NCI-H2227 treated with DMSO at 0.1 percent for 48 hours (cell line): ENCODE measurements at places on chromosomes 1 and 21.

DNA sequence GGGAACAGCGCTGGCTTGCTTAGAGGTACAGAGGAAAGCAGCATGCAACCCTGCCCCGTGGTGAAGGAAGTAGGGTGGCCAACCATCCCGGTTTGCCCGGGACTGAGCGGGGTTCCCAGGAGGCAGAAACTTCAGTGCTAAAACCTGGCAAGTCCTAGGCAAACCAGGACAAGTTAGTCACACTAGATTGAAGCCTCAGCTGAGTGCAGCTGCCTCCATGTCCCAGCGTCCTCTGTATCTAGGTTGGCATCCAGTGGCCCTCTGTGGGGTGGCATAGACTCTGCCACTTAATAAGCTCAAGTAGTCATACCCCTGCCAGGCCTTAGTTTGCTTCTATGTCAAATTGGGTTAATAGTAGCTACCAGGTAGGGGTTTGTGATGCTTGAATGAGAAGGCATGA lies 67.1 kb downstream of the ATP2B4 start:
- no peak for DNase-seq

DNA sequence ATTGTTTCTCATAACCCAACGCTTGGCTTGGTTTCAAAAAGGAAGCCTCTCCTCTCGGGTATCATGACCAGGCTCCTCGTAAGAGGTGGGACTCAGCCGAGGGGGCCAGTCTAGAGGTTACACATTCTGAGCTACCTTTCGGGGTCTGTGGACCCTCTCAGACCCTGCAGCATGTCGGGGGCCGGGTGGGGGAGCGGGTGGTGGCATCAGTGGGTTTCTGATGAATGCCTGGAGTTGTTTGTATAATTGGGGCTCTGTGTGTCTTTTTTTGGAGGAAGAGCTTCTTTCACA lies 229.3 kb downstream of the CAMTA1 start:
- no peak for DNase-seq

DNA sequence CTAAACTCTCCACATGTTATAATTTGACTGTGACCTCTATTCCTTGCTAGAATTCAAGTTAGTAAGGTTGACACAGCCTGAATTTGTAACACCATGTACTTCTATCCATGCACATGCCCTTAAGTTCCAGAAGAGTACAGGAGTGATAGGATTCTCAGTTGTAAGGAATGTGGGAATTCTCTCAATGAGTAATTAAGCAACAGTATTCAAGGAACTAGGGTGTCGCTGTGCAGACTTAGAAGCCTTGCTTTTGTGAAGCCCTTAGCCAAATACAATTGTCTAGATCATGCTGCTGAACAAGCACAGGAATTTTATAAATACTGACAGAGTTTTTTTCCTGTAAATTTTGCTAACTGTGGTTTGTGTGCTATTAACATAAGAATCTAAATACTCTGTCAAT lies 276.3 kb upstream of the PTBP2 start:
- DNase-seq: no peak

- peak; percentile 26 for DNase-seq
These were observed at the start of gene PADI2 for GRCh38 chr1:17119076-17119772. Gene PADI2, minus strand, starts transcription at chr1:17119451. Its CDS starts 80 bp downstream, at chr1:17119371.

DNA sequence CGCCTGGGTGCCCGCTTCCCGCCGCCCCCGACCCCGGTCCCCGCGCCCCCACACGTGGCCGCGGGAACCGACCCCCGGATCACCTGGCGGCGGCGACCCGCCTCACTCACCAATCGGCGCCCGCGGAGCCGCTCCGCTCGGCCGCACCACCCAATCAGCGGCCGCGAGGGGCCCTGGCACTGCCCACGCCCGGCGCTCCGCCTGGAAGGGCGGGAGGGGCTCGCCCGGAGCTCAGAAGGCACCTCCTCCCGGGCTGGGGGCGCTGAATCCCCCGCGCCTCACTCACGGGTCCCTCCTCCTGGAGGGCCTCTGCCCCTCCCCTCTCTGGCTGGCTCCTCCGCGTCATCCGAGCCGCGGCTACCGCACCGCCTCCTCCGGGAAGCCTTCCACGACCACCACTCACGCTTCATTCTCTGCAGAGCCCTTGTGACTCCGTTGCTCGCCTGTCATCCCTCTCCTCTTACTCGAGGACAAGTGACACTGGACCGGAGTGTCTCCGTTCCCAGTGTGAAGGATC lies 374 bp downstream of the SH2D5 start:
- DNase-seq: peak; percentile 45

GRCh38 chr1:152645146-152645545 lies 18.0 kb upstream of the LCE2D start:
- DNase-seq: no peak

- no peak for DNase-seq
These were observed 46.0 kb upstream of the PLA2G4A start for GRCh38 chr1:186782791-186783190.

DNA sequence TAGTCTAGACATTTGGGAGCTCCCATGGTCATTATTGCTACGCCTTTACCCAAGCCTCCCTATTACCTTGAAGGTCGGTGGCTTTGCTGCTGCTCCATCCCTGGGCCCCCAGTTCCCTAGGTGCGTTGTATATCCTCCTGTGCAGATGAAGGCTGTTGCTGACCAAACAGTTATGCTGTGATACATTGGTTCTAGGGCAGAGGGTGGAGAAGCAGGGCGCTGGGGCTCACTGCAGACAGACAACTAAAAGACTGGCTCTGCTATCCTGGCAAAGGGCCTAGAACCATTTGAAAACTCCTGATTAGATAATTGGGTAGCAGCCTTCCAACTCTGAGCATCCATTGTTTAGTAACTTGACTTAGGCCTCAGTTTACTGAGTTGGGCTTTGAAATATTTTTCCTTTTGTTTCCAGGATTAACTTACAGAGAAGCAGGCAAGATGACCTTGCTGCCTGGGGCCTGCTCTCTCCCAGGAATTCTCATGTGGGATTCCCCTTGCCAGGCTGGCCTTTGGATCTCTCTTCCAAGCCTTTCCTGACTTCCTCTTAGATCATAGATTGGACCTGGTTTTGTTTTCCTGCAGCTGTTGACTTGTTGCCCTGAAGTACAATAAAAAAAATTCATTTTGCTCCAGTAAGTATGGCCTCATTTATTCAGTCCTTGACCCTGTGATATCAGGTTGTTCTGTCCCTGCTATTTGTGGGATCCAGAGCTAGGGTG lies 15.5 kb downstream of the CHI3L2 start:
- no peak for DNase-seq

DNA sequence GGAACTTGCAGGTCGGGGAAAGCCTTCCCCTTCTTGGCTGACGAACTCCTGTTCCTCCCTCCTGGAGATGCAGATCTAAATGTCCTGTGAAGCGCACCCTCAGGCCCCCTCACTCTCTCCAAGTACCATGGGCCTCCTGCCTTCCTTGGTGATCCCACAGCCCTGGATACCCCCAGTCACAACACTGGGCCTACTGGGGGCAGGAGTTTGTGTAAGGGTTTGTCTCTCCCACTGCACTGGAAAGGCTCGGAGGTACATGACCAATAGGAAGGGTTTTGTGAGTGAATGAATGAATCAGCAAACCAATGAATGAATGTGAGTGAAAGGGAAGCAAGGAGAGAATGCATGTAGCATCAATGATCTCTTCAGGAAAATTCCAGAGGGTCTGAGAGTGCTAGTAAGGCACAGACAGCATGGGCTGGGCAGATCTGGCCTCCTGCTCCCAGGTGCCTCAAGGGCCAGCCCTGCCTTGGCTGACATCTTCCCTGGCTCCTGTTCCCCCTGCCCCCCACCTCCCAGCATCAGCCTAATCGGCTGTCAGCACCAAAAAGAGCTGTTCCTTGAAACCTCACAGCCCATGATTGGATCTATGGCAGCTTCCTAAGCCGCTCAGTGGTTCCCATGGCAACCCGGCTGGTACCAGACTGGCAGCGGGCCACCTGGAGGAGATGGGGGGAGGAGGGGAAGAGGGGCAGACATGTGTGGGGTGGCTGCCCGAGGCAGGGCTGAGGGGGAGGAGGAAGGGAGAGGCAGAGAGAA lies 95.8 kb downstream of the VWA5B1 start:
- peak; percentile 57 for DNase-seq

- no peak for DNase-seq
These were observed 145.1 kb upstream of the CTTNBP2NL start for GRCh38 chr1:112250892-112251291.

GRCh38 chr1:215044151-215044550 lies 38.4 kb upstream of the KCNK2 start:
- DNase-seq: no peak

DNA sequence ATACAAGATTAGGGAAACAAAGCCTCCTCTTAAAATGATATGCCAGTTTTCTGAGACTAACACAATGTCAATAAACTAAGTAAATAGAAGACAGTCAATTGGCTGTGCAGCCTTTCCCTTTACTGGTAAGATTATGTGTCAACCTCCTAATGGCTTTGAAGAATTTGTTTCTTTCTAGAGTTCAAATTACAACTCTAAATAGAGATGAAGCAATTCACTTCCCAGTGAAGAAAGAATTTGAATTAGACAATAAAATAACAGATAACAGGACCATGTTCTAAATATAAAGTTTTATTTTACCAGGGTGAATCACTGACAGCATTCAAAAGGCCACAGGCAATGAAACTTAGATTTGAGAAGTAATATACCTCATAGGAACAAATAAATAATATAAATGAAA lies 680.3 kb downstream of the PLA2G4A start:
- no peak for DNase-seq

DNA sequence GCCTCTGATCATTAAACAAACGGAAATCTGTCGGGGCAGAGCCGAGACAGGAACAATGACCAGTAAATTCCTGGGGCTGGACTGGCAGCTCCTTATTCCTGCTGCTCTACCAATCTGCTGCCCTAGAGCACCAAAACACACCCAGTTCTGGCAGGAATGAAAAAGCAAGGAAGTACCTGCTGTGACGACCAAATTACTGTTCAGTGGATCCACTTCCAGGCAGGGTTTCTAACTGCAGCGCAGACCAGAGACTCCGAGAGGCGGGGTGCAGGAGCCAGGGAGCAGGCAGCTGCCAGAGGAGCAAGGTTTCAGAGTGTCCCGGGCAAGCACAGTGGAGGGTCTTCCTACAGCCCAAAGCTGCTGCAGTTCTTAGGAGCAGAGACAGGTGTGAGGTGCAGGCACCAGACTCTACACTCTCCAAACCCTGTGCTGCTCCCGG lies 32.4 kb downstream of the KANK4 start:
- peak; percentile 29 for DNase-seq

DNA sequence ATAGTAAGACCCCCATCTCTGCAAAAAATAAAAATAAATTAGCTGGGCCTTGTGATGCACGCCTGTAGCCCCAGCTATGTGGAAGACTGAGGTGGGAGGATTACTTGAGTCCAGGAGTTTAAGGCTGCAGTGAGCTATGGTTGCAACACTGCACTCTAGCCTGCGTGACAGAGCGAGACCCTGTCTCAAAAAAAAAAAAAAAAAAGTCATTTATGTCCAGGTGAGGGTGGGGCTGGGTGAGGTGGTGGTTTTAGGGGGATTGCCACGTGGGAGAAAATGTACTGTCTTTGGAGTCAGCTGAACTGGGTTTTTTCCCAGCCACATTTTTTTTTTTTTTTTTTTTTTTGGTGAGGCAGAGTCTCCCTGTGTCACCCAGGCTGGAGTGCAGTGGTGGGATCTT lies 6.7 kb downstream of the PIK3CD start:
- DNase-seq: no peak

DNA sequence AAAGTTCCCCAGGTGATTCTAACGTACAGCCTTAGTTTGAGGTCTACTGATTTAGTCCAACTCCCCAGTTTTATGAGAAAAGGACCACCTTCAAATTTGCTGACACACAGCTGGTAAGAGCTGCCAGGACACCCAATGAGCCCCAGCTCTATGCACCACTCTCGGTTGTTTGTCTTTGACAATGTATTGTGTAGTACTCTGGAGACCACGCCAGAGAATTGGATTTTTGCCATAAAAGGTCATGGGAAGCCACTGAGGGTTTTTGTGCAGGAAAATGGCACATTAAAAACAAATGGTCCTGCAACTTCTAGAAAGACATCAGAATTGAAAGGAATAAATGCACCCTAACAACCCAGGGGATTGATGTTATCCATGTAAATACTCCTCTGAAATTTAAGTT lies 7.1 kb upstream of the IER5 start:
- no peak for DNase-seq

DNA sequence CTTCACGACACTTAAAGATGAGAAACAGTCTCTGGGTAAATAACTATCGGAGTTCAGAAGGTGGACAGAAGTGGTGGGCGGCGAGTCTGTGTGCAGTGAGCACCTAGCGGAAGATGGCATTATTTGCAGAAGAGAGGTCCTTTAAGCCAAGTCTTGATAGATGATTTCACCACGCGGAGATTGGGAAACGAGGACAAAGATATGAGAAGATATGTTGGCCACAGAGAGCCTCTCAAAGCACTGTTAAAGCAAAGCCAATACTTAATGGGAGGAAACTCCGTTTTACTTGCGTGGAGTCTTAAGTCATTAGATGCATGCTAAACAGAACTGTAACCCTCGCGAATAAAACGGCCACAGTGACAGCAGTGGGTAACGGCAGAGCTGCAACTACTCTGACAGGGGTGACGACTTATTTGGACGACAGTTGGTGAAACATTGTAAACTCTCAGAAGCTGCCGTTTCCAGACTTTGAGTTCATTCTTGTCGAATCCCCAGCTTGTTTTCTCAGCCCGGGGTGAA lies 577 bp upstream of the CEP350 start:
- DNase-seq: peak; percentile 83

GRCh38 chr1:194024659-194025058 lies 838.2 kb upstream of the B3GALT2 start:
- no peak for DNase-seq

- no peak for DNase-seq
These were observed 372.5 kb downstream of the SEC16B start for GRCh38 chr1:177597393-177597792.

- DNase-seq: no peak
These were observed 103.8 kb downstream of the EPB41 start for GRCh38 chr1:29017975-29018712.
